Activated T-helper 1 cell treated with anti-CD3 and anti-CD28 coated beads, Interleukin-2, amount 50 U/mL, for 16 hours (primary cell): ENCODE measurements at places on chromosomes 1 and 21.

GRCh38 chr1:60274422-60275290 is 201.1 kb upstream of the C1orf87 start:
- DNase-seq = no peak

- DNase-seq = no peak
Measured at GRCh38 chr1:106366627-106367319, 689.7 kb upstream of the PRMT6 start.

- DNase-seq = no peak
Measured at GRCh38 chr1:51504806-51505525, 14.1 kb downstream of the EPS15 start.

DNA sequence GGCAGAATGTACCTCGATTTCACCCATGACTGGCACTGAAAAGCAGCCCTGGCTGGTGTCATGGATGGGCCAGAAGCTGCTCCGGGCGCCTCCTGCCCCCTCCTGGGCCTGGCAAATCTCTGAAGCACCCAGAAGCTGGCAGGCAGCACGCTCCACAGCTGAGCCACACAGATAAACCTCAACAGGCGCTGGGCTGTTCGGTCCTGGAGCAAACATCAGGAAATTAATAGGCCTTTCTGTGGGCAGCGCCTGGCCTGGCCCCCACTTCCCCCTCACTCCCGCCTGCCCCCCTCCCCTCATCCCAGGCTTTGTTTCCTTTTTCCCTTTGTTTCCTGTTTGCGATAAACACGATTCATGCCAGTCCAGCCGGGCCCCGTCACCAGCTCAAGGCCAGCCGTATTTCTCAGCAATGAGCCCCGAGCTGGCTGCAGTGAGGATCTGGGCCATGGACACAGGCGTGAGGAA is 20.1 kb upstream of the DISP3 start:
- DNase-seq = no peak

DNA sequence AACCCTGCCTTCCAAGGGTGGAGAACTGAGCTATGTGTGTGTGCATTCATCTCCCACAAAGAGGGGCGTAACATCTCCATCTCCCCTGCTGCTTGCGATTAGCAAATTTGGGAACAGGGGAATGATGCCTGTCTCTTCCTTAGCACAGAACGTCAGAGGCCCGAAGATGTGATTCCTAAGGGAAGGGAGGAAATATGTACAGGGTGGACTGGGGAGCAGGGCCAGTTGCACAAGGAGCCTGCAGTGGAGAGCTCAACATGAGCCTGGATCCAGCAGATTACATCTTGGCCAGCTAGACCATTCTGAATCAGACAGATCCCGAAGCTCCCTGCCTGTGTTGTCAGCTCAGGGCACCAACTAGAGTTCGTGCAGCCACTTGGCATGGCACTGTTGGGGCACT is 118.1 kb downstream of the NGF start:
- no peak for DNase-seq

DNA sequence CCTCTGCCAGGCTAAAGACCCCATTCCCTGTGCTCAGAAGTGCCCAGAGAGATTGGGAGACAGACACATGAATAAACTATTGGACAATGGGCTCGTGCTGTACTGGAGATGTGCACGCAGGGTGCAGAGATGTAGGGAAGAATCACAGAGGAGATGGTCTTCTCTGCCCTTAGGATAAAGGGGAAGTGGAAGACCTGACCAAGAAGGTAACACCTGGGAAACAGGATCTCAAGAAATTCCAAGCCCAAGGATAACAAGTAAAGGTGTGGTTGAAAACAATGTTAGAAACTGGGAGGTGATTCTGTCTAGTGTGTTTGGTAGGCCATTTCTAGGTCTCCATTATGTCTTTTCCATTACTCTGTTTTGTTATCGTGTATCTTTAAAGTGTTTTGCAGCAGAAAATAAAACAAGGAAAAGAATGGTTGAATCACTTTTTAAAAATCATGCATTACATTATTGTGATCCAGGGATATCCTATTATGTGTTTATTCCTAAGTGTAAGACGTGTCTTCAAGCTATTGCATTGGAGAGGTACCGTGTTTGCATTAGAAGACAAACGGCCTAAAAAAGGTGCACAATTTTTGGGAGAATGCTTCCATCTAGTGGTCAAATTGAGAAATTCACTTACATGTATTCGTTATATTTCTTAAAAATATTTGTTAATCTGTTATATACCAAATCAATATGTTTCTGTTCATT is 40.8 kb upstream of the KCTD3 start:
- no peak for DNase-seq

GRCh38 chr1:51491166-51491981 is 27.7 kb downstream of the EPS15 start:
- DNase-seq = no peak

GRCh38 chr1:17216078-17216477 is 11.2 kb downstream of the PADI1 start:
- DNase-seq = no peak

- DNase-seq = no peak
Measured at GRCh38 chr1:83829106-83829505, 169.8 kb downstream of the TTLL7 start.

DNA sequence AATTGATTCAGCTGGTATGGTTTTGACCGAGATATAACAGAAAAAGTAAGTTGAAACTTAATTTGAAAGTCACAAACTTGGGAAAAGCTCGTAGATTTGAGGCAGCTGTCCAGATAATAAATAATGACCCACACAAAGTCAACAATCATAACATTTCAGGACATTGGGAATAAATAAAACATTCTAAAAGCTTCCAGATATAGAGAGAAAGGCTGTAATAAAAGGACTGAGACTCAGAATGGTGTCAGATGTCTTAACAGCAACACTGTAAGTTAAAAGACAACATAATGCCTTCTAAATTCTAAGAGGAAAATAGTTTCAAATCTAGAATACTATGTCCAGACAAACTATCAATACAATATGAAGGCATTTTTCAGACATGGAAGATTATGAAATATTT is 163.3 kb downstream of the CDC42BPA start:
- no peak for DNase-seq

GRCh38 chr1:55700359-55701130 is 485.4 kb upstream of the USP24 start:
- DNase-seq = no peak

DNA sequence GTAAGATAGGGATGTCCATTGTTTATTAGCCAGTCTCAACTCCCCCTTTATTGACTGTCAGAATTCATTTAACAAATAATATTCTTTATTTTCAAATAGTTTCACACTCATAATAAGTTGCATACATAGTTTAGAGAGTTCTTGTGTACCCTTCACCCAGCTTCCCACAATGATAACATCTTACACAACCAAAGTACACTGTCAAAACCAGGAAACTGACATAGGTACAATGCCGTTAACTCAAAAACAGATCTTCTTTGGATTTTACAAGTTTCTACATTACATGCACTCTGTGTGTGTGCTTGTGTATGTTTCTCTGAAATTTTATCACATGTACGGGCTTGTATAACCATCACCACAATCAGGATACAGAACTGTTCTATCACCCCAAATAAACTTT is 64.4 kb upstream of the IFNLR1 start:
- DNase-seq = no peak

GRCh38 chr1:165543532-165544438 is at the start of gene LRRC52:
Gene LRRC52 (plus strand): TSS chr1:165544000. CDS start chr1:165544297, 297 bp downstream.
- no peak for DNase-seq

DNA sequence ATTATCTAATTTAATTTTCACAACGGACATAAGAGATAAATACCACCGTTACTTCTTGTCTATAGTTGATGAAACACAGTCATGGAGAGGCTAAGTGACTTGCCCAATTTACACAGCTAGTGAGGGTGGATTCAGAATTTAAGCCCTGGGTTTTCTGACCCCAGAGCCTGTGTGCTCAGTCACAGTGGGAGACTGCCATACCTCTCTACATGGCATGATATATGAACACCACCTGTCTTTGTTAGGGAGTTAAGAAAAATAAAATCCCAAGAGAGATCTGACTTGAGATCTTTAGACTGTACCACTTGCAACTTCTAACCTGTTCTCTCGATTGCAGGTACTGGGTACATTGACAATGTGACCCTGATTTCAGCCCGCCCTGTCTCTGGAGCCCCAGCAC is 40.3 kb downstream of the LAMC2 start:
- DNase-seq = no peak

DNA sequence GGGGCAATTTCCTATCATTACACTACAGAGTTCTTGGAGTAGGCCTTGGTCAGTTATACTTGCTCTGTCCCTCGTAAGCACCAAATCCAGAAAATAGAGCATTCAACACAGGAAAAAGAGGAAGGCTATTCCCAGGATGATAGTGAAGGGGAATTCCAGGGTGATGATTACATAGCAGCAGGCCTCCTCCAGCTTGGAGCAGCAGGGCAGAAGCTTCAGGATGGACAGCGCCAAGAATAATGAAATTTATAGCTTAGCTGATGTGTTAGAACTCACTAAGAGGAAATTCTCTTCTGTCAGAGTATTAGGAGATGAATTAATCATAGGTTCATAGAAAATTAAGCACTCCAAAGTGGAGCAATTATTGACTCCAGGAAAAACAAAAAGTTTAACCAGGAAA is 10.8 kb upstream of the SMAP2 start:
- DNase-seq = no peak

- DNase-seq = no peak
Measured at GRCh38 chr1:13543451-13544220, 29.8 kb upstream of the LRRC38 start.

GRCh38 chr21:42308161-42308913 is 6.9 kb downstream of the TFF3 start:
- no peak for DNase-seq

DNA sequence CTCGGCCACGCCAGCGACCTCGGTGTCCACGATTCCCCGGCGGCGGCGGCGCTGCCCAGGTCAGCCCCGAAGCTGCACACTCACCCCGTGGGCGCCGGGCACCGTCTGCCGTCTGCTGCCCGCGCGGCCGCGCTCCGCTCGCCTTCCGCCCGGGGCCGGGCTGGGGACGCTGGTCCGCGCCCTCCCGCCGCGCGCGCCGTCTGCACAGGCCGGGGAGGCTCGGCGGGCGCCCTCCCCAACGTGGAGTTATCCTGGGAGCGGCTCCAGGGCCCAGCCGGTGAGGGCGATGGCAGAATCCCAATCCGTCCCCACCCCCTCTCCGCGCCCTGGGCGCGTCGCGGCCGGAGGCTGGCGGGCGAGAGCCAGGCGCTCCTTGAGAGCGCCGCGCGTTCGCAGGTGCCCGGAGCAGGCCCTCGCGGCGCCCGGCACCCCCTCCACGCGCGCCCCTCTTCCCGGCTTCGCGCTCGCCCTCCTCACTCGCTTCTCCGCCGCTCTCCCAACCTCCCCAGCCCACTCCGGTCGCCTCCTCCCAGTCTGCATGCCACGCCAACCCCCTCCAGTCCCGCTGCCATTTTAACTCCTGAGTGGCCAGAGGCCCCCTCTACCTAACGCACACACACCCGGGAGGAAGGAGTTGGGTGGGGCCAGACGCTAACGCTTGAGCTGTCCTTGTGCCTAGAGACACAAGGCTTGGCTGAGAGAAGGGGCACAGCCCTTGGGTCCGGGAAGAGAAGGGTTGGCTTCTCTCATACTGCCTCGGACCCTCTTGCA is at the start of gene LRRN2:
Gene LRRN2 (minus strand): TSS at position 503 of the 771 bp plus-strand sequence. CDS start 65,746 bp downstream, outside the sequence.
- no peak for DNase-seq

- no peak for DNase-seq
Measured at GRCh38 chr1:96863449-96863848, 141.9 kb downstream of the PTBP2 start.

- no peak for DNase-seq
Measured at GRCh38 chr1:163796394-163796821, 474.7 kb downstream of the NUF2 start.

DNA sequence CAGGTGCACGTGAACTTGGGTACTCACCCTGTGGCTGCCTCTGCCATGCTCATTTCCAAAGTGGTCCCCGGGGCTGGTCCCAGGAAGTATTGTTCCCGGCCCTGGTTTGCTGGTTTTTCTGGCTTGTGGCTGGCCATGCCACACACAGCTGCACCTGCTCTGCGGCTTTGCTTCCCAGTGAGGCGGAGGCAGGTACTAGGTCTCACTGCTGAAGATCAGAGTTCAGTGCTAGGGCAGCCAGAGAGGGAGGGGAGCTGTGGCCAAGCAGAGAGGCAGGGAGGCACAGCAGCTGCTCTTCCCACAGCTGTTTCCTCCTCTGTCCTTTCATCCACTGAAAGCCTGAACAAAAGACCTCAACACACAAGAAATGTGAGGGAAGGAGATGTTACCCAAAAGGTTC is 30.5 kb downstream of the ENO1 start:
- DNase-seq = no peak

DNA sequence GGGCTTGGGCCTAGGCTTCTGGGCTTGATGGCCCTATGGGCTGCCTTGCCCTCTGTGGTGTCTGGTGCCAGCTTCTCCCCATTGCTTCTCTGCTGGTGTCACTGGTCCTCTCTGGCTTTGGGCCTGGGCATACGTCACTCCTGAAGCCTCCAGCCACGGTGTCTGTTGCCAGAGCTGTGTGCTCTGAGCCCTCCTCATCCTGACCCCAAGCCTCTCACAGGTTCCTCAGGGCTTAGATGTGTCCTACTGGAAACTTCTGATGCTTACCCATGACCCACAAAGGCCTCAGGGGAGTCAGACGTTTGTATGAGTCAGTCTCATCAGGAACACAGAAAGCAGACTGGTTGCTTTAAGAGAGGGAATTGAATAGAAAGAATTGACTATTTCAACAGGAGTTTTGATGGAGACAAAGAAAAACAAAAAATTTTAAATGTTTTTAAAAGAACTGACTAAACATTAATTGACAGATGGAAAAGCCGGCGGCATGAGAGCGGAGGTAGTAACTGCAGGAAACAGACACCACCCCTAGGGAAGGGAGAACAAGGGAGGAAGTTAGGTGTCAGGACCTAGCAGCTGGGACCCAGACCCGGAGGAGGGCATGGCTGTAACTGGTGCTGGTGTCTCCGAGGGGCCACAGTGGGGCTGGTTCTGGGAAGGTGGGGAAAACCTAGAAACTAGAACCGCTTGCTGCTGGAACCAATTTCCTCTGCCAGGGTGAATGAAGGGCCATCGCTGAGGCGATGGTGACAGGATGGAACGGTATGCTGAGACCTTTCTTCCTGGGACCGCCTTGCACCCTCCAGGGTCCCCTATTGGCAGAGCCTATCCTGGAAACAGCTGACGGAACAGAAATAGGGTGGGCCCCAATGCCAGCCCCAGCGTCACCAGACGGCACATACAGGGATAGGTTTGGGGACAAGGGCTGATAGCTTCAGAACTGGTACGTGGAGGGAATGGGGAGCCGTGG is 40.0 kb upstream of the CITED4 start:
- no peak for DNase-seq

DNA sequence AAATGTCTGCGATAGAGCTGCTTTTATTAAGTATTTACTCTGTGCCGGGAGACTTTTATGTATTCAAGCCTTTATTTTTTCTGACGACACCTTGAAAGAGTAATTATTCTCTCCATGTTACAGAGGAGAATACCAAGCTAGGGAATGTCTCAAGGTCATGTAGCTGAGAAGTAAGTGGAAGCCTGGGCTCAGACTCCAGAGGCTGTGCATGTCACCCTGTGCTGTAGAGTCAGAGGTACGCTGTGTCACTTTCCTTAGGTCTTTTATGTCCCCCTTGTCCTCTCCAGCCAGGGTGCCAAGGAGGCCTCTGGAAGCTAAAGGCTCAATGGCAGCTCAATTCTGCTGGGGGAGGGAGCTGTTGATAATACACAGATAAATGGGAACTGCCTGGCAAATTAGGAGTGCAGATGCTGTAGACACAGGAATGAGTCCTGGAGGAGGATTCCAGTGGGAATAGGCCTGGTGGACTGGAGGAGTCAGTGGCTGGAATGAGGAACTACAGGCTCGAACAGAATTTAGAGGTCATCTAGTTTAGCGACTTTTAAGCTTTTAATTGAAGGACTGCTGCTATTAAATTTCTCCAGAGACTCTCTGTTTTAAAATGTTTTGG is 9.3 kb upstream of the IL19 start:
- DNase-seq = no peak

- no peak for DNase-seq
Measured at GRCh38 chr1:184072376-184072775, 20.8 kb downstream of the TSEN15 start.
